ENCODE measurements at places on chromosomes 6 and 20.

- DNase-seq: no peak
Measured at GRCh38 chr20:55649254-55649653, 356.1 kb downstream of the CBLN4 start.

DNA sequence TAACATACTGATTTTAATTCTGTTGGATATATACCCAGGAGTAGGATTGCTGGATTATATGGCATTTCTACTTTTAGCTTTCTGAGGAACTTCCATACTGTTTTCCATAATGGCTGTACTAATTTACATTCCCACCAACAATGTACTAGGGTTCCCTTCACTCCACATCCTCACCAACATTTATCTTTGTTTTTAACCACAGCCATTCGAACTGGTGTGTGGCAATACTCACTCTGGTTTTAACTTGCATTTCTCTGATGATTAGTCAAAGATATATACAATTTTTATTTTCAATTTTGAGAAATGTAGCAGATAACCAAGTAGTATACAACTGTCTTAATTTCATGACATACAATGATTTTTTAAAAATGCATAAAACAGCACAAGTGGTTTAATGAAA is 30.3 kb upstream of the ADGRG6 start:
- no peak for DNase-seq

- DNase-seq: no peak
Measured at GRCh38 chr20:19137641-19138040, 74.8 kb upstream of the SLC24A3 start.

GRCh38 chr6:168208854-168209253 is 110.7 kb downstream of the DACT2 start:
- no peak for DNase-seq

- DNase-seq: no peak
Measured at GRCh38 chr20:17664025-17664633, 17.9 kb downstream of the RRBP1 start.

Data from activated CD4-positive, alpha-beta T cell treated with anti-CD3 and anti-CD28 coated beads for 24 hours (primary cell).